ENCODE measurements at places on chromosomes 5 and 9. TPM values are rescaled to one million over a fixed set of nuclear protein-coding genes. Genes with fewer than 3 reads are reported as not detected.

SYK gene
- 7.1 TPM for total RNA-seq

PCAT7 gene
- not detected for total RNA-seq

ANKRD55 gene
- total RNA-seq, result not detected

SLC25A2 gene
- total RNA-seq, result not detected

SPACA9 gene
- 3.8 TPM for total RNA-seq

DNA sequence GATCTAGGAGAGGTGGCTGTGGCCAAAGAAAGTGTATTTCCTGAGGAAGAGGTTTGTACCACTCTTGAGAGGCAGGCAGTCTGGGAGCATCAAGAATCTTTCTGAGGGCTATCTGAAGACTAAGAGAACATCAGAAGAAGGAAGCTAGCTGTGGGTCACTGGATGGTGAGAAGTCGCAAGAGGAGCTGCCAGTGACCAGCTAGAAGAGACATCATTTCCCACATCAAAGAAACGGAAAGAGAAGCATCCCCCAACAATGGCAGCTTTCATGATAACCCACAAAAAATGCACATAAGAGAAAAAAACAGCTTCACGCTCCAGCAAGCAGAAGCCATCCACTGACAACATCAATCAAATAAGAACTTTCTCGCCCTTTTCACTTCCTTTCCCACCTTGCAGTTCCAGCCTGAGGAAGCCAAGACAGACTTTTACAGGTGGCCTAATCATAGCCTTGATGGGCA lies 25.0 kb upstream of the CEP78 start:
- DNase-seq, result no peak

GRCh38 chr5:140273401-140273877 lies 29.5 kb downstream of the PFDN1 start:
- DNase-seq, result no peak

- peak; percentile 38 for DNase-seq
These were observed 30.0 kb upstream of the PLPP1 start for GRCh38 chr5:55564721-55565120.

- peak; percentile 91 for DNase-seq
These were observed at the start of gene HCN1 for GRCh38 chr5:45696206-45696836. Gene HCN1, minus strand, starts transcription at chr5:45696380.

DNA sequence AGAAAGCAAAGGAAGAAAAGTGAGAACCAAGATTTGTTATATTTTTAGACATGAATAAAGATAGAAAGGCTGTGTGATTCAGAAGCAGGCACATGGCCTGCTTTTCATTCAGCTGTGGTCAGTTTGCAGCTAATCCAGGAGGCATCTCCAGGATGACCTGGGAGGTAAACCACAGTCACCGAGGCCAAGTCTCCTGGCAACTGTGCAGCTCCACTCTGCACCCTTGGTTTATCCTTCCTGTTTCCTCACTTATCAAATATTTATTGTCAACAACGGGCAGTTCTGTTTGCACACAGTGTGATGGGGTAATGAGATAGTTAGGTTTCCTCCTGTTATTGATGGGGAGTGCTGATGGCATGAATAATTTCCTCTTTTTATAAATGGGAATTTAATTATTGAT lies 243.0 kb downstream of the PSAT1 start:
- no peak for DNase-seq

DNA sequence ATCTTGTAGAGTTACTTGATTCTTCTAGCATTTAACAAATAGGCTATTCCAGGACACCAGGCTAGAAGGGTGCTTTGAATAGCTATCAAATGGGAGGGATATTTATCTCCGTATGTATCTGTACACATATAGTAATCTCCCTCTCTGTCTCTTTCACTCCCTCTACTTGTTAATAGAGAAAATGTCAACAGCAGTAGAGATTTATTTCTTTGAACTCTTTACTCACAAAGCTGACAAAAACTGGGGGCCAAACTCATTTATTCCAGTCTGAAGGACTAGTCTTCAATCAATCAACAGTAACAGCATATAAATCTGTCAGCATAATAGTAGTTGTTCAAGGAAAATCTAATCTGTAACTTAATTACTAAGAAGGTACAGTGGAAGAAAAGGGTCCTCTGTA lies 78.2 kb upstream of the FER start:
- no peak for DNase-seq

- peak; percentile 11 for DNase-seq
These were observed 395.6 kb upstream of the MPDZ start for GRCh38 chr9:13674926-13675637.

DNA sequence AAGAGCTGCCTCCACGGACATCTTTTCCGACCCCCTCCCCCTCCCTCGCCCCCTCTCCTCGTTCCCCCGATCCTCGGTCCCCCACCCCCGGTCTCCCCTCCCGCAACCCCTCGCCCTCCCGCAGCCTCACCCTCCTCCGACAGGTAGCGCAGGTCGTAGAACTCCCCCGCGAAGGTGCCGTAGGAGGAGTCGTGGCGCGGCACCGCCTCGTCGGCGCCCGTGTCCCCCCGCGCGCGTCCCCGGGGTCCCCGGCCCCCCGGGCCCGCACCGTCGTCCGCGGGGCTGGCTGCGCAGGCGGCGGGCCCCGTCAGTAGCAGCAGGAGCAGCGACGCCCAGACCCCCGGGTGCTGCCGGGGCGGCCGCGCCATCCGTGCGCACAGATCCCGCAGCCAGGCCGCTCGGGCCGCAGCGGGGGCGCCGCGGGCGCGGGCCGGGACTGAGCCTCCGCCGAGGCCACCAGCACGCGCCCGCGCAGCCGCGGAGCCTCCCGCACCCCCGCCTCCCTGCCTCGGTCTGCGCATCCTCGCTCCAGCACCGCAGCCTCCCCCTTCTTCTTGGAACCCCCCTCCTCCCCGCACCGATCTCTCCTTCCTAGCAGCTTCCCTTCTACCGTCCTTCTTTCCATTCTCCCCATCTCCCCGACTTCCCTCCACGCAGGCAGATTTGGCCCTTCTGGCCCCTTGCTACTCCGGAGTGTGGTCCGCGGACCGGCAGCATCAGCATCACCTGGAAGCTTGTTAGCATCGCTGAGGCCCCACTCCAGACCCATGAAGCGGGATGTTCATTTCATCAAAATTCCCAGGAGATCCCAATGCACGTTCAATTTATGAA lies at the start of gene FRRS1L:
Gene FRRS1L (minus strand): TSS at position 479 of the 831 bp plus-strand sequence. CDS start 111 bp downstream, at position 368.
- DNase-seq, result peak; percentile 32

Data from tongue (tissue), 3 donors.